ENCODE measurements at places on chromosomes 7 and 10. TPM values are rescaled to one million over a fixed set of nuclear protein-coding genes. Genes with fewer than 3 reads are reported as not detected.

The SCIN gene
- total RNA-seq, result 10.7 TPM

The INSYN2A gene
- 8.8 TPM for total RNA-seq

The DYDC2 gene
- total RNA-seq, result not detected

The CHCHD2 gene
- total RNA-seq, result 156 TPM

The PFKFB3 gene
- 6.5 TPM for total RNA-seq

The KNDC1 gene
- total RNA-seq, result 1.2 TPM

The CPEB3 gene
- total RNA-seq, result 7.4 TPM

The KCNMA1 gene
- total RNA-seq, result 105 TPM

The AQP1 gene
- total RNA-seq, result 70.9 TPM

The MLXIPL gene
- 0.37 TPM for total RNA-seq

The NCAPG2 gene
- total RNA-seq, result 24.3 TPM

The PTN gene
- total RNA-seq, result 91.1 TPM

The AFAP1L2 gene
- 32.6 TPM for total RNA-seq

The ATRNL1 gene
- total RNA-seq, result 153 TPM

The COL28A1 gene
- total RNA-seq, result 9.7 TPM

The GALNT17 gene
- total RNA-seq, result 27.0 TPM

The AOAH gene
- 7.1 TPM for total RNA-seq

The TMEM26 gene
- total RNA-seq, result 11.7 TPM

The CREB3L2 gene
- total RNA-seq, result 31.5 TPM

The NOLC1 gene
- total RNA-seq, result 23.6 TPM

The MYO1G gene
- 1.8 TPM for total RNA-seq

The ANKRD61 gene
- not detected for total RNA-seq

The TEX36 gene
- not detected for total RNA-seq

The LRRC17 gene
- total RNA-seq, result 200 TPM

The GRM8 gene
- total RNA-seq, result 0.48 TPM

The CLCN1 gene
- total RNA-seq, result 0.16 TPM

The PIP gene
- total RNA-seq, result not detected

The CLDN3 gene
- total RNA-seq, result 0.21 TPM

The SORCS1 gene
- total RNA-seq, result 14.8 TPM

The FAM25C gene
- not detected for total RNA-seq

The SPDYE9 gene
- total RNA-seq, result not detected

The PRSS37 gene
- not detected for total RNA-seq

The CYP2E1 gene
- 1.1 TPM for total RNA-seq

The TRPV5 gene
- total RNA-seq, result 0.26 TPM

The TDRD1 gene
- total RNA-seq, result 0.53 TPM

The ADRB1 gene
- total RNA-seq, result 1.7 TPM

The PTTG1IP2 gene
- total RNA-seq, result not detected

The GHRHR gene
- total RNA-seq, result not detected

The GJD4 gene
- total RNA-seq, result not detected

The TAS2R5 gene
- total RNA-seq, result 6.5 TPM

The MEOX2 gene
- total RNA-seq, result 43.1 TPM

The SLC13A1 gene
- not detected for total RNA-seq

The VENTX gene
- not detected for total RNA-seq

The ASAH2 gene
- total RNA-seq, result 1.1 TPM

The RHOBTB1 gene
- total RNA-seq, result 45.8 TPM

The TMEM273 gene
- 14.4 TPM for total RNA-seq

The ACSL5 gene
- 38.8 TPM for total RNA-seq

The GDF2 gene
- total RNA-seq, result not detected

All from urinary bladder (tissue), 4 donors.